ELR (cell line): ENCODE measurements at places on chromosomes 1 and 21.

GRCh38 chr1:58664881-58665280 lies 35.0 kb downstream of the MYSM1 start:
- no peak for DNase-seq

DNA sequence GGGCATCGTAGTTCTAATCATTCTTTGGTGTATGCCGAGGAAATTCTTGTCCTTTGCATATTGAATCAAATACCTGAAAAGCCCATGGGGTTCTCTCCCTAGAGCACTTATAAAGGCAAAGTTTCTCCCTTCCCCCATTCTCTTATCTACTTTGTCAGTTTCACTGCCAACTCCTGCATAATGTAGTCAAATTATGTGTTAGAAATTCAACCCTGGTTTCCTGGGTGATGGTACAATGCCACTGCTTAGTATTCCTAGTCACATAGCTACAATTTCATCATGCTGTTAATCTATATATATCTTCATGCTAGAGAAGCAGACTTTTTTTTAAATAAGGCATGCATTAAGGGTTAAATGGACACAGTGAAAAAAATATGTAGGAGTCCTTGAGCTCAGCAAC lies 119.0 kb downstream of the PDE4B start:
- DNase-seq = no peak

DNA sequence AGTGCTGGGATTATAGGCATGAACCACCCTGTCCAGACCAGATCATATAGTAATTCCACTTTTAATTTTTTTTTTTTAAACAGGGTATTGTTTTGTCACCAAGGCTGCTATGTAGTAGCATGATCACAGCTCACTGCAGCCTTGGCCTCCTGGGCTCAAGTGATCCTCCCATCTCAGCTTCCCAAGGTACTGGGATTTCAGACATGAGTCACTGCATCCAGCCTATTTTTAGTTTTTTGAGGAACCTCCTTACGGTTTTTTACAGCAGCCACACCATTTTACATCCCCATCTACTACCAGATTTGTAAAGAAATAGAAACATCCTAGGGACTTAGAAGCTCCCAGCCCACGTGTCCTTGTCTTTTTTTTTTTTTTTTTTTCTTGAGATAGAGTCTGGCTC lies 24.0 kb downstream of the L1TD1 start:
- DNase-seq = no peak

- no peak for DNase-seq
Measured at GRCh38 chr1:234539666-234540403, 60.9 kb upstream of the TARBP1 start.

DNA sequence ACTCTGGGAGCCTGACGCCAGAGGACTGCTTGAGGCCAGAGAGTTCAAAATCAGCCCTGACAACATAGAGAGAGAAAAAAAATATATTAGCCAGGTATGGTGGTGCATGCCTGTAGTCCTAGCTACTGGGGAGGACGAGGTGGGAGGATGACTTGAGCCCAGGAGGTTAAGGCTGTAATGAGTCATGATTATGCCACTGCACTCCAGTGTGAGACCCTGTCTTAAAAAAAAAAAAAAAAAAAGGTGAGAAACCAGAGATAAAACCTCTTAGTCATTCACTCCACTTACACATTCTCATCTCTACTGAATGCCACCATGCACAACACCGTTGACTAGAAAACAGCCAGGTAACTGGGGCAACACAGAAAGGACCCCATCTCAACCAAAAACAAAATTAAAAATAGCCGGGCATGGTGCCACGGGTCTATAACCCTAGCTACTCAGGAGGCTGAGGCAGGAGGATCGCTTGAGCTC lies 178.1 kb downstream of the SLC45A1 start:
- DNase-seq = peak; percentile 46

DNA sequence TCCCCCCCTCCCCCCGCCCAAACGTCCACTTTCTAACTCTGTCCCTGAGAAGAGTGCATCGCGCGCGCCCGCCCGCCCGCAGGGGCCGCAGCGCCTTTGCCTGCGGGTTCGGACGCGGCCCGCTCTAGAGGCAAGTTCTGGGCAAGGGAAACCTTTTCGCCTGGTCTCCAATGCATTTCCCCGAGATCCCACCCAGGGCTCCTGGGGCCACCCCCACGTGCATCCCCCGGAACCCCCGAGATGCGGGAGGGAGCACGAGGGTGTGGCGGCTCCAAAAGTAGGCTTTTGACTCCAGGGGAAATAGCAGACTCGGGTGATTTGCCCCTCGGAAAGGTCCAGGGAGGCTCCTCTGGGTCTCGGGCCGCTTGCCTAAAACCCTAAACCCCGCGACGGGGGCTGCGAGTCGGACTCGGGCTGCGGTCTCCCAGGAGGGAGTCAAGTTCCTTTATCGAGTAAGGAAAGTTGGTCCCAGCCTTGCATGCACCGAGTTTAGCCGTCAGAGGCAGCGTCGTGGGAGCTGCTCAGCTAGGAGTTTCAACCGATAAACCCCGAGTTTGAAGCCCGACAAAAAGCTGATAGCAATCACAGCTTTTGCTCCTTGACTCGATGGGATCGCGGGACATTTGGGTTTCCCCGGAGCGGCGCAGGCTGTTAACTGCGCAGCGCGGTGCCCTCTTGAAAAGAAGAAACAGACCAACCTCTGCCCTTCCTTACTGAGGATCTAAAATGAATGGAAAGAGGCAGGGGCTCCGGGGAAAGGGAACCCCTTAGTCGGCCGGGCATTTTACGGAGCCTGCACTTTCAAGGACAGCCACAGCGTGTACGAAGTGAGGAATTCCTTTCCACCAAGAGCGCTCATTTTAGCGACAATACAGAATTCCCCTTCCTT lies 158.1 kb downstream of the RUNX1 start:
- DNase-seq = peak; percentile 70

DNA sequence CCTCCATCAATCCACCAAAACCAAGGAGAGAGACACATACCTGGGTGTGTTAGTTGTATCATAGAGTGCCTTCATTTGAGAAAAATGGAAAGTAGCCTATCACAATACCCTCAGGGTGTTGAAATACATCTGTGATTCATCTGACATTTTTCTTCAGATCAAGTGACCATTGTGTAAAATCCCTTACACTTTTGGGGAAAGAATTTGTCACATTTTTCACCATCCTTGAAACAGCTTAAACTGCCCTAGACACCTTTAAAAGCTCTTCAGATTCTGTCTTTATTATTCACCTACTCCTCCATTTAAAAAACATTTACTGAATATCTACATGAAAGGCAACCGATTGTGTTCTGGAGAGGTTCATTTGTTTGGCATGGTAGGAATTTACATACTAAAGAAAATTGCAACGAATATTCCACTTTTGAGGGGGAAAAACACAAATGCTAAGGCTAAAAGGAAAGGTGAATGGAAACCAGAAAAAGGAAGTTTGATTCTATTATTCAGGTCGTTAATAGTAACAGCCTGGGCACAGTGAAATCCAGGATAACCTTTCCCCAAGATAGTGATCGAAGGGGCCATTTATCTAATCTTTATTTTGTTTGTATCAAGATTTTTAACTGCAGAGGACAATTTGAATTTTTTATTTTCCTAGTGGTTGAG lies 70.4 kb upstream of the SAMSN1 start:
- no peak for DNase-seq

DNA sequence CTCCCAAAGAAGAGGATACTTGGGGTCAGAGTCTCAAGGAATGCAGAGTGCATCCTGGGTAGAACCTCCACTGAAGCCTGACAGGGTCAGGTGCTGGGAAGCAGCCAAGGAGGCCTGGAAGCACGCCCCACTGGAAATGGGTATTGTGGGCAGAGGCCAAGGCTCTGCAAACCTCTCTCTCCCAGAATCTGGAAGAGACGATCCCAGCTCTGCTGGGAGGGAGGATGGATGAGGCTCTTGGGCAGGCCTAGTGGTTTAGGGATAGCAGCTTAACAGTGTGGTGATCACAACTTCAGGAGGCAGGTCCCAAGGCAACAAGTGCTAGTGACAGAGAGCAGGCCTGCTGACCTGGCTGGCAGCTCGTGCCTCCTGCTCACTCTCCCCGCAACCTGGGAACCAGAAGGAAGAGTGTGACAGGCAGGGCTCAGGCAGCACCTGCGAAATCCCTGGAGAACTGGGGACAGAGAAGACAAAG lies 641.0 kb downstream of the PLPP3 start:
- no peak for DNase-seq

DNA sequence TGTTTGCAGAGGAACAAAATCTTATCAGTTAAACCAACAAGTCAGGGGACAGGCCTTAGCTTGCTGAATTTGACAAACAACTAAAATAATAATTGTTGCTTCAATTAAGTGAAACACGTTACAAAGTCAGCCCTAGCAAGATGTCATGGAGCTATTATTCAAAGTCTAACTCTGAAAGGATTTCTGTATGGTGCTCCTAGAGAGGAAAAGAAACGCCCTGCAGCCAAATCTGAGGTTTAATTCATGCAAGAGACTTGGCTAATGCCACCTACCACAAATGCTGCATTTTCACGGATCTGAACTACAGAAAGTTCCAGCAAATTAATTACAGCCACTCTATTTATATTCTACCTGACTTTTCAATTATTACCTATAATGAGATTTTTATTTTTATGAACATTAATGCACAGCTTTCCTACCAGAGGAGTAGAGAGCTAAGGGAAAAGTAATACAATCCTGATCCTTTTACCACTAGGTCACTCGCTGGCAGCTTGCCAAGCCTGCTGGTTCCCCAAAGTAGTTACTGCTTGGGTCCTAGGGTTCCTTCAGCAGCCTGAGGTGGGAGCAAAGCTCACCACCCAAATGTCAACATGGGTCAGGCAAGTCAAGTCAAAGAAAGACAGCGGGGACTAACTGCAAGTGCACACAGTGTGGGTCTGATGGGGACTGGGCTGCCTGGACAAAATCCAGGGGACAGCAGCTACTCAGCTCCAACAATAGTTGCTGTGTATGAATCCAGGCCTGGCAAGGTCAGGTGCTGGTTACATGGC lies 8.5 kb downstream of the COLGALT2 start:
- DNase-seq = peak; percentile 24

DNA sequence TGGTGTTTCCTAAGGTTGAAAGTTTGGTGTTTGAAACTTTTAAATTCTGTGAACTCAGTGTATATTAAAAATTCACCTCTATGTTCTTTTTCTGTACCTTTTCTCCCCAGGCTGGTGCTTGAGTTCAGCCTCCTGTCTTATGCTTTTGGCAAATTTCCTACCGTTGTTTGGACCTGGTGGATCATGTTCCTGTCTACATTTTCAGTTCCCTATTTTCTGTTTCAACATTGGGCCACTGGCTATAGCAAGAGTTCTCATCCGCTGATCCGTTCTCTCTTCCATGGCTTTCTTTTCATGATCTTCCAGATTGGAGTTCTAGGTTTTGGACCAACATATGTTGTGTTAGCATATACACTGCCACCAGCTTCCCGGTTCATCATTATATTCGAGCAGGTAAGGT lies 24.9 kb upstream of the AXDND1 start:
- DNase-seq = no peak

DNA sequence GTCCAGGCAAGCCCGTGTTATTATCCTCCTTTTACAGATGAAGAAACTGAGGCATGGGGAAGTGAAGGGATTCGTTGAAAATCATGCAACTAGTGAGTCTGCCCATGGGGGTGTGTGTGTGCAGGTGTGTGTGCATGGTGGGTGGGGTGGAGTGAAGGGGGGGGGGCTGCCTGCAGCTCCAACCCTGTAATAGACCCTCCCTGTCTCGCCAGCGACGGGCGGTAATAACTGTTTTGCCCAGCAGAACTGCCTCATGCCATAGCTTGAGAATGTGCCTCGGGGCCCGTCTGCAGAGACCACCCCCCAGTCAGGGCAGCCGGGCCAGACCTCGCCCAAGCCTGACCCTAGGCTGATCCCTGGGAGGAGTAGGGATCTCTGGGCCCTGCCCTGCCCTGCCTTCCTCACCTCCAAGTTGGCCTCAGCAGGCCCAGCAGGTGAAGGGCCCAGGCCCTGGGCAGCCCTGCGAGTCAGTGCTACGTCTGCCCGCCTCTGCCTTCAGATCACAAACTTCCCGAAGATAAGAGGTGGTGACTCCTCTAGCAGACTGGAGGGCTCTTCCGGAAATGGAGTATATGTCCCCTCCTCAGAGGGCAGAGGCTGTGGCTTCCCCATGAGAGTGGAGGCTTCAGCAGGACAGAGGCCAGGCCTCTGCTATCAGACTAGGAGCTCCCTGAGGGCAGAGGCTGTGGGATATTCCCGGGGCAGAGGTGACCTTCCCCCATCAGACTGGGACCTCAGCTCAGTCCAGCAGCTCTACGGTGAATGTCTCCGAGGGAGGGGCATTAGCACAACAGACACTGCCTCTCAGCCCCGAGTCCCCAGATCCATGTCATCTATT lies 15.7 kb upstream of the EPHA2 start:
- DNase-seq = no peak

- peak; percentile 59 for DNase-seq
Measured at GRCh38 chr1:47262787-47263413, 30.9 kb upstream of the TAL1 start.

DNA sequence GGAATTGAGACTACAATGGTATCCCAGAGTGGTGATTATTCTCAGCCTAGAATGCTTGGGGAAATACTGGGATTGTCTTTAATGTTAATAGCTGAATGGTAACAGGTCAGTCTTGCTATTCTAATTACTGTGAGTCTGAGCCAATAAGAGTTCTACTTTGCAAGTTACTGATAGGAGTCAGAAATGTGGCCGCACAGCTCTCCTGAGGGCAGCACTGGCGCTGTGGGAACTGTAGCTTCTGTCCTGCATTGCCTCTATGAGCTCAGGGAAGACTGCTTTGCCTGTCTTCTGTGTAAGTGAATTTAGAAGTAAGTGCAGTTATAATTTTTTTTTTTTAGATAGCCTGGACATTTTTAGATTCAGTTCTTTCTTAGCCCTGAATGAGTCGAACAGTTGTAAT lies 10.0 kb upstream of the VAMP3 start:
- DNase-seq = no peak

- DNase-seq = no peak
Measured at GRCh38 chr1:9886092-9886742, 23.9 kb downstream of the CTNNBIP1 start.

- DNase-seq = peak; percentile 83
Measured at GRCh38 chr1:241611063-241611462, 29.1 kb downstream of the CHML start.

DNA sequence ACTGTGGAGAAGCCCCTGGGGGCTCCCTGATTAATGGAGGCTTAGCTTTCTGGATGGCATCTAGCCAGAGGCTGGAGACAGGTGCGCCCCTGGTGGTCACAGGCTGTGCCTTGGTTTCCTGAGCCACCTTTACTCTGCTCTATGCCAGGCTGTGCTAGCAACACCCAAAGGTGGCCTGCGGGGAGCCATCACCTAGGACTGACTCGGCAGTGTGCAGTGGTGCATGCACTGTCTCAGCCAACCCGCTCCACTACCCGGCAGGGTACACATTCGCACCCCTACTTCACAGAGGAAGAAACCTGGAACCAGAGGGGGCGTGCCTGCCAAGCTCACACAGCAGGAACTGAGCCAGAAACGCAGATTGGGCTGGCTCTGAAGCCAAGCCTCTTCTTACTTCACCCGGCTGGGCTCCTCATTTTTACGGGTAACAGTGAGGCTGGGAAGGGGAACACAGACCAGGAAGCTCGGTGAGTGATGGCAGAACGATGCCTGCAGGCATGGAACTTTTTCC lies 24.8 kb downstream of the PCSK9 start:
- peak; percentile 33 for DNase-seq

- no peak for DNase-seq
Measured at GRCh38 chr1:22431965-22432364, 19.7 kb upstream of the ZBTB40 start.
